ENCODE measurements at places on chromosomes 11 and 22.

DNA sequence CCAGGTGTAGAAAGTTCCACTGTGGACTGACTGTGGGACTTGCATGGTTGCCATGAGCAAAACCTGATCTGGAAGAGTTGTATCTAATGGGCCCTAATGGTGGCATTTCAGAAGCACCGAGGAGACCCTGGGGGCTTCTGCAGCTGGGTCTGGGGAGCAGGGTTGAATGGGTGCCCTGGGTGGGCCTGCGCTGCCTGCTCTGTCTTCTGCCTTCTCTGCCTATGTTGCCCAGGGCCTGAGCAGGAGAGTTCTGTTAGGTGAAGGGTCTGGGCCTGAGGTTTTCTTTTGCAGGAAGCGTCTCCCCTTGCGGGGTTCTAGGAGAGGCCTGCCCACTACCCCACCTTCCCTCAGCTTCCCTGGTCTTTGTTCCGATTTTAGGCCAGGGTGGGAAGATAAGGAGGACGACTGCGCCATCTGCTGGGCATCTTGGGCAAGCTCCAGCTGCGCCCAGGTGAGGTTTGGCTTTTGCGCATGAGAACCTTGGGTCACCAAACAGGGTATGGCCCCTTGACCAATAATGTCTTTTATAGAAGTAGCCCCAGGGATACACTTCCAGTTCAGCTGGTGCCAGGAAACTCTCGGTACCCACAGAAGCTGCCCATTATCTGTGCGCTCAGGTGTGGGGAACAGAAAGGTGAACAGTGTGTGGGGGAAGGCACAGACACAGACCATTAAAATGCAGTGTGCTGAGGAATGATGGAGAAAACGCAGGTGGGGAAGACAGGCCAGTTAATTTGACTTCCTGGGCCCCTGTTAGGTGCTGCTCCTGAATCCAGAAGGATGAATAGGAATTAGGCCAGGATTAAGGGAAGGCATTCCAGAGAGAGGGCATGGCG is 23.2 kb downstream of the COMMD9 start:
- peak; percentile 55 for DNase-seq

- no peak for DNase-seq
Measured at GRCh38 chr22:26725012-26725676, 67.8 kb downstream of the MIAT start.

- DNase-seq, result no peak
Measured at GRCh38 chr22:27468712-27469111, 332.8 kb downstream of the MN1 start.

DNA sequence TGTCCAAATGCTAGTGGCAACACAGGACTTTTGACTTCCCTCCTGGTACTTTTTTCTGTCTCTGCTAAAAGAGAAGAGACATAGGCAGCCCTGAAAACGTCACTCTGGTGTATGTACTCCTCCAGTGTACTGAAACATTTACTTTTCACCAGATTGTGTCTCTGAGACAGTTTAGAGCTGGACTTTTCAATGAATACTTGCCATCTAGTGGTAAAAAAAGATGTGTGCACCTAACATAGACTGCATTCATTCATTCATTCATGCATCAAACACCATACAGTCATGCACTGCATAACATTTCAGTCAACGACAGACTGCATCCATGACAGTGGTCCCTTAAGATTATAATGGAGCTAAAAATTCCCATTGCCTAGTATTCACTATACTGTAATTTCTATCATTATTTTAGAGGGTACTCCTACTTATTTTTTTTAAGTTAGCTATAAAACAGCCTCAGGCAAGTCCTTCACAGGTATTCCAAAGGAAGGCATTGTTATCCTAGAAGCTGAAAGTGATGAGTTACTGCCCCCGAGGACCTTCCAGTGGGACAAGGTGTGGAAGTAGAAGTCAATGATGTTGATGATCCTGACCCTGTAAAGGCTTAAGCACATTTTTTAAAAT is 186.2 kb downstream of the SPON1 start:
- DNase-seq, result no peak
